ENCODE measurements at places on chromosomes 3 and 15.

DNA sequence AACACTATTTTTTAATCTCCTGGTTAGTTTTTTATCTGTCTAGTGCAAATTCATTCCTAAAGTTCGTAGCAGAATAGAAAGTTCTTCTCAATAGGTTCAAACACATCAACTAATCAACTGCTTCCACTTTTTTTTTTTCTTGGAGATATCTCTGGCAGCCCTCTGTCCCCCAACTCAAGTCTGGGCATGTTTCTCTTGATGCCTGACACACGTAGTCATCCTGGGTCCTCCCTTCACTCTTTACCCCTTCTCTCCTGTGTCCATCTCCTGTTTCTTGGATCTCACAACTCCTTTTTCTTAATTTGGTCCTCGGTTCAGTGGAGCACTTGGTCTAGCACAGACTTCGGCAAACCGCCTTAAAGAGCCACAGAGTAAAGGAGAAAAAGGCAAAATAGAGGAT lies 14.4 kb downstream of the TNFAIP8L3 start:
- DNase-seq = no peak

GRCh38 chr3:108879915-108880314 lies 57.3 kb downstream of the TRAT1 start:
- DNase-seq = no peak

GRCh38 chr15:98322581-98322980 lies 325.8 kb upstream of the IGF1R start:
- no peak for DNase-seq

DNA sequence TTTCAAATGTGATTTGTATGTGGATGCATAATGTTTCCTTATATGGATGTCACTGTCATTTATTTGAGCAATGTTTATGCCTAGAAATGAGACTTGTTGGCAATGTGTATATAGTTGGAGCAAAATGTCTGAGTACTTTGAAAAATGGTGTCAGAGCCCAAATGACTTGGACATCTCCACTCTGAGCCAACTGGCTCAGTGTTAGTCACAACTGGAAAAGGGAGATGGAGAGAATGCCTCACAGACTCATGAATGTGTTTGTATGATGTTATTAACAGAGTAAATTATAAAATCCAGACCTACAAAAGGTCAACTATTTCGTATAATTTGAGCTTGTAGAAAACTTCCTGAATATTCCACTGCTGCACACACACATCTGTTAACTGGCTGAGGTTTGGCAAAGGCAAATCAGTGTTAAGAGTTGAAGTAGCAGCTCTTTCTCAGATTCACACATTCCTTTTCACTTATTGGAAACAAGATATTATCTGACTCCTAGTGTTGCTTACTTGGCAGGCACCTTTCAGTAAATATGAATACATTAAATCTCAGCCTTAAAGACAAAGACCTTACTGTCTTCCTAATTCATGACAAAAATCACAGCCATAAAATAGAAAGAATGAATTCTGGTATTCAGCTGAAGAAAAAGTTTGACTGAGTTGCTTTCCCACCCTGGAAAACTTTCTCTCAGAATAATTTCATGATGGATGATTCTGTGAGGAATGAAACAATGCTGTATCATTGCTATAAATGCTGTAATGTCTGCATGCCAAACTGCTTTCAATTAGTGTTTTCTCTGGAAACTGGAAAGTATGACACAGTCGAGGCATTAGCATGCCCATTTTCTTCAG lies 27.0 kb downstream of the ADIPOQ start:
- no peak for DNase-seq

DNA sequence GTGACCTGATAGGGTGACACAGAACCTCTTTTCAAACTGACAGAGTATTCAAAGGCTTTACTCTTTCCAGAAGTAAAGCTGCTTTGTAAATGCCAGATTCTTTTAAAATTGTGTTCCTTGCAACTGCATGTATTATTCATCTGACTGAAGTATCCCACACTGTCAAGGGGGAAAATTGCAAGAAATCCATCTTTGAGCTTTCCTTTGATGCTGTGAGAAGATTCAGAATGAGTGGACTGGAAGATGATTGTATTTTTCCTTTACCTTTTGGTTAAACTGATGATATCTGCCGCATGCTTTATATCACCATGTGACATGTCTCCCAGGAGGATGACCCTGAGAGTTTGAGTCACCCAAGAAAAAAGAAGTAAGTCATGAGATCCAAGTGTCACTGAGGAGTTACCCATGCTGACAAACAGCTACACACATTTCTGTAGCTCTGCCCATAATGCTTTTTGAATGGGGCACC lies 250.8 kb upstream of the CBLB start:
- DNase-seq = no peak

GRCh38 chr3:149415484-149415883 lies 38.0 kb upstream of the TM4SF1 start:
- DNase-seq = no peak

DNA sequence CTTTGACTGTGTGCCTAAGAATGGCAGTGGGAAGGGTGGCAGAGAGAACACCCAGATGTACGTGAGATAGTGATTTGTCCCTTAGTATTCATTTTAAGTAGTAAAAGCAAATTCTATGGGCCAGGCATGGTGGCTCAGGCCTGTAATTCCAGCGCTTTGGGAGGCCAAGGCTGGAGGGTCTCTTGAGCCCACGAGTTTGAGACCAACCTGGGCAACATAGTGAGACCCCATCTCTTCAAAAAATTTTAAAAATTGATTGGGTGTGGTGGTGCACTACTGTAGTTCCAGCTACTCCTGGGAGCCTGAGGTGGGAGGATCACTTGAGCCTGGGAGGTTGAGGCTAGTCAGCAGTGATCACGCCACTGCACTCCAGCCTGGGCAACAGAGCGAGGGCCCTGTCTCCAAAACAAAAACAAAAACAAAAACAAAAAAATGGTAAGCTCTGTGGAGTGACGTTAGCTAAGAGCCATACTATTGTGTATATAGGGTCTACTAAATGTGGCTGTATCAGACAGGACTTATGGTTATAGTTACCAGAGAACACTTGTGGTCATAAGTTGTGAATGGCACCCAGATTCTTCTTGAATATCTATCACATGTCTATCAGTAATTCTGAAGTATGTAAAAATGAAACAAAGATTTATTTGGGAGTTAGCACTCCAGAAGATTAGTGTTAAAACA lies 171.5 kb downstream of the TCF12 start:
- no peak for DNase-seq

GRCh38 chr3:24296441-24297205 lies 198.0 kb downstream of the THRB start:
- DNase-seq = no peak

DNA sequence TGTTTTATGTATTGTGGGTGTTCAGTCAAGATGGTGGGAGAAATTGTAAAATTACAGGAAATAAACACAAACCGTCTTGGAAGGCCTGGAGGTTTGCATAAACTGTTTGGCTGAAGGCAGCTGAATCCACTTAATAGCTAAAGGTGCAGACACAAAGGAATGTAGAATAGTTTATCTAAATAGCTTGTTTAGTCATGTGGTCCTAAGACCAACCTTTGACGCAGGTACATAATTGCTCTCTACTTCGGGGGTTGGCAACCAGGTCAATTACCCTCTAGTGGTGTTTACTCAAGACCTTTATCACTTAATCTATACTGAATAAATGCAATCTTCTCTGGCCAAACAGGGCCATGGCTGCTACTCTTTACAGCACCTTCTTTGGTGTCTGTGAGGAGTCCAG lies 502.8 kb downstream of the IGSF11 start:
- DNase-seq = no peak

DNA sequence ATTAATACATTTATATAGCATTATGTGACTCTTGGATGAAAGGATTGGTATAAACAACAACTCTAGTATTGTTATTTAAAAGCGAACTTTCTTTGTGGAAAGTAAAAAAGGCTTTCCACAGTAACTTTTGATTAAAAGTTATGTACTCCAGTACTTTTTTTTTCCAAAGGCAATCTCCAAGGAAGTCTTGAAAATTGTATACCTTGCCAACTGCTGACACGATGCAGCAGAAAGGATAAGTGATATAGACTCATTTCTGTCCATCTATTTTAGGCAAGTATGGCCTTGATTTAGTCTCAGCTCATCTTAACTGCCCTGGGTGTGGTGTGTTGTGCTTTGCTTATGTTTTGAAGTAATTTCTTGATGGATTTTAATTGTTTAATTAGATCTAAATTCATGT lies 79.7 kb downstream of the OTOL1 start:
- no peak for DNase-seq

DNA sequence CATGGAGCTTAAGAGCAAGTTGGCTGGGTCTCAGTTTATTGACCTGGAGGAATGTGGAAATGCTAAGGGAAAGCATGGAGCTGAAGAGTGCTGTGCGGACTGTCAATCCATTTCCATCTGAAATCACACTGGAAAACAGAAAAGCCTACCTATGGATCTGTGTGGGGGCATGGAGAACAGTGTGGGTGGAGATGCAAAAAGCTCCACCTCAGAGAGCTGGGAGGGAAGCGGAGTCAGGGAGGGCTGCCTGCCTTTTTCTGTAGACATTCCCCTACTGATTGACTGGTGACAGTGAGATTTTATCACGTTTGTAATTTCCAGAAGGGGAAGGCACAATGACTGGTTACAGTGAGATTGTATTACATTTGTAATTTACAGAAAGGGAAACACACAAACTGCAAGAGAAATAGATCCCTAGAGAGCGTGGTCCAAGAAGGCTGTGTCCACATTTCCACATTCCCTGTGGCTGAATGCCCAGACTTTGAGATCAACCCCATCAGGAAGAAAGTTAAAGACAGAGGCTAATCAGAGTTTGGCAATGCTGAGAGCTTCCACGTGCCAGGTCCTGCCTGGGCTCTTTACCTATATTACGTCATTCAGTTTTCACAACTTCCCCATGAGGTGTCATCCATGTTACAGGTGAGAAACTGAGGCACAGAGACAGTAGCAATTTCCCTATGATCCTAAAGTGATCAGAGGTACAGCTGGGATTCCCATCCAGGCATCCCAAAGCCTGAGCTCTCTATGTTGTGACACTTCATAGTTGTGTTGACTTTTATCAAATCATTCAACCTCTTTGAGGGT lies 67.7 kb upstream of the NSMCE3 start:
- DNase-seq = no peak

- DNase-seq = no peak
Observed at GRCh38 chr15:71218272-71218805, 103.1 kb downstream of the THSD4 start.

- DNase-seq = no peak
Observed at GRCh38 chr3:51375136-51375535, 10.0 kb upstream of the MANF start.

DNA sequence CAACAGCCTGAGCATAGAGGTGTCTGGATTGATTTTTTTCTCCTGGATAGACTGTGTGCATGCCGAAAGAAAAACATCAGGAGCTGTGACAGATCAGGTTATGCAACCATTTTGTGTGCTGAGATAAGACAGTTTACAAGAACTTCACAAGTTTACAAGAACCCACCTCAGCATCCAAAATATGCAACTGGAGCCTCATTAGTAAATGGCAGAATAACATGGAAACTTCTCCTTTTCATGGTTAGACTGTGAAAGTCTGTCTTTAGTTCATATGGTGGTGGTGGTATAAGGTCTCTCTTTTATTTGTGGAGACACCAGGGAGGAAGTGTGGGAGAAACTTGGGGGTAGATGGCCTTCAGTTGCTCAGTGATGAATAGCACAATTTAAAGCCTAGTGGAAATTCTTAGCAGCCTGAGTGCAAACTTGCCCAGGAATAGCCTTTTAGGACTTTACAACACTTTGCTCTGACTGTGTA lies 3.7 kb upstream of the ZNF609 start:
- DNase-seq = no peak

- DNase-seq = no peak
Observed at GRCh38 chr3:83968356-83968755, 990.4 kb upstream of the CADM2 start.

- DNase-seq = no peak
Observed at GRCh38 chr3:151146731-151147091, 56.3 kb downstream of the GPR171 start.

GRCh38 chr3:10320320-10320677 lies 613 bp downstream of the SEC13 start:
- no peak for DNase-seq

DNA sequence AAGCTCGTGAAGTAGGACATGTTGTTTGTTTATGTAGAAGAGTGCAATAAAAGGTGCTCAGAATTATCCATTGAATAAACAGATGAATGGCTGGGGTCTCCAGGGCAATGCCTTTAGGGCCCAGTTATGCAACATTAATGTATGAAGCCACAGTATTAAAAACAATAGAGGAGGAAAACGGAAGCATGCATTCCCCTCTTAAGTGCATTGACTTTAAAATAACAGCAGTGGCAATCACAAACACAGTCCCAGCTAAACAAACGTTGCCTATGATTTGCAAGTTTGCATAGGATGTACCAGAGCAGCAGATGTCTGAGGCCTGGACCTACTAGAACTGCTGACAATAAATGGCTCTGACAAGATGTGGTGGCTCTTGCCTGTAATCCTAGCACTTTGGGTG lies 60.6 kb upstream of the GCNT3 start:
- DNase-seq = no peak

DNA sequence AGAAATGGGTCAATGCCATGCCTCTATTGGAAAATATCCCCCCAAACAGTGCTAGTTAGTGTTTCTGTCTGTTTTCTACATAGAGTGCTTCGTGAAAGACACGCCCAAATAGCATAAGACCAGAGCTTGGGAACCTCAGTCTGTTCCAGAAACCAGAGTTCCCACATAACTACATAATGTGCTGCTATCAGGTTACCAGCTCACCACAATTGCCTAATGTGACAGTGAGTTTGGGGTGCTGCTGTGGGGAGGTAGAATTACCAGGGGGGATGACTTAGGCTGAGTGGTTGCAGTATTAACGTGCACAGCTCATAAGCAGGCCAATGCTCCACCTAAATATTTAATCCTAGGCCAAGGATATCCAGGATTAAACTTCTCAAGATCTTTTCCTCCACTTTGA lies 39.2 kb downstream of the DUT start:
- DNase-seq = no peak

GRCh38 chr15:64110950-64111678 lies 15.3 kb downstream of the SNX1 start:
- no peak for DNase-seq

GRCh38 chr15:73954188-73955145 lies 28.2 kb downstream of the LOXL1 start:
- no peak for DNase-seq

DNA sequence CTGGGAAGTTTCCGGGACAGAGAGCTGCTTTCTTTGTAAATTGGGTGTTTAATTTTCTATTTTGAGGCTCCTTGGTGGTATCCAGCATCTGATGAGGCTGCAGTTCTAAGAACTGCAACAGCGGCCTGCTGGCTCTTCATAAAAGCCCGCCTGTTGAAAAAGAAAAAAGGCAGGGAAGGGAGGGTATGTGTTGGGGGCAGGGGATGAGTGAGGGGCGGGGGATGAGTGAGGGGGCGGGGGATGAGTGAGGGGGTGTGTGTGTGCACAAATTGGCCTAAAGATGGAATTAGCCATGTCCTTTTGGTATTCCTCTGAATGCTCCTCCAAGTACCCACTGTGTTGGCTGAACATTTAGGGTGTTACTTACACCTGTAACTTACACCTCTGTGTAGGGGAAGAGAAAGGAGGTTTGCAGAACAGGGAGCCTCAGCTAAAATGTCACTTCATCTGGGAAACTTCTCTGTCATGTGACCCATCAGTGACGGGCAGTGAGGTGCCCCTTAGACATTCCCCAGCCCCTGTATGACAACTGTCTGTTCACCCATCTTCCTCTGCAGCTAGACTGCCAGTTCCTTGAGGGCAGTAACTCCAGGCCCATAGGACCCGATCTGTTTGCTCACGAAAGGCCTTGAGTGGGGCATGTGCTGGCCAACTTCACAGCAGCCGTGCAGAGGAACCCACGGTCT lies 57.6 kb downstream of the LRIG1 start:
- no peak for DNase-seq
